ENCODE measurements at places on chromosomes 7 and 10. TPM values are rescaled to one million over a fixed set of nuclear protein-coding genes. Genes with fewer than 3 reads are reported as not detected.

Gene ERVW-1
- not detected for total RNA-seq

- no peak for DNase-seq
Observed at GRCh38 chr7:91424371-91424770, 160.1 kb downstream of the FZD1 start.

DNA sequence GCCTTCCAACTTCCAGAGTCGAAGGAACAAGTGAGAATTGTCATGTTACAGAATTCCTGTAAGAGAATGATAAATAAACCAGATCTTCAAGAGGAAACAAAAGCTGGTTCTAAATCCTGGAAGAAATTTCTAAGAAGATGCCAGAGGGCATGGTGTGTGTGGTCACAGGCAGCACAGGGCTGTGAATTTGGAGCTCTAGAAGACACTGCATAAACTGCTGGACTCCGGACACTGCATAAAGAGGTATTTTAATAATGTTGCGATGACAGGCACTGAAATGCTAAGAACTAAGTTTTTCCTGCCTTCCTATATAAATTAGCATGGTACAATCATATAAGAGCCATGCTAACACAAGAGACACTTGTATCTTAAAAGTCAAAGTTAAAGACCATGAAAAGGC is 86.0 kb downstream of the LARP4B start:
- no peak for DNase-seq

GRCh38 chr7:130831817-130832481 is 97.9 kb upstream of the KLF14 start:
- peak; percentile 58 for DNase-seq

All from B cell (primary cell).